Stimulated activated CD8-positive, alpha-beta memory T cell treated with anti-CD3 and anti-CD28 coated beads, Interleukin-2, amount 100 ng/mL, for 1 hour (primary cell): ENCODE measurements at places on chromosomes 2 and 18.

- no peak for DNase-seq
Observed at GRCh38 chr2:238457927-238458324, 31.2 kb downstream of the ASB1 start.

DNA sequence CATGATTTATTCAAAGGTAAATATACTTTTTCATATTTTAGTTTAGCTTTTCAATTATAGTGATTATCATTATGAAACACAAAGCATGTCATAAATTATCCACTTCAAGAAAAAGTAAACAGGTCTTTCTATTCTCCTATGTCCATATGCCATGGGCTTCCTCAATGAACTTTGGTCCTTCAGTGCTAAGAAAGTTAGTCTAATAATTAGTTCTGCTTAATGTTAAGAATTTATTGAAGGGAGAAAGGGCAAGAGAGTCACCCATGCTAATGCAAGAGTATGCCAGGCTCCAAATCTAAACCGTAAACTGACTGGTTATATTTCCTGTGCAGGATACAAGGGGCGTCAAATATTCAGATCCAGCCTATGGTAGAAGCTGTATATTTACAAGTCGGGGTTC is 96.2 kb downstream of the GORASP2 start:
- no peak for DNase-seq

DNA sequence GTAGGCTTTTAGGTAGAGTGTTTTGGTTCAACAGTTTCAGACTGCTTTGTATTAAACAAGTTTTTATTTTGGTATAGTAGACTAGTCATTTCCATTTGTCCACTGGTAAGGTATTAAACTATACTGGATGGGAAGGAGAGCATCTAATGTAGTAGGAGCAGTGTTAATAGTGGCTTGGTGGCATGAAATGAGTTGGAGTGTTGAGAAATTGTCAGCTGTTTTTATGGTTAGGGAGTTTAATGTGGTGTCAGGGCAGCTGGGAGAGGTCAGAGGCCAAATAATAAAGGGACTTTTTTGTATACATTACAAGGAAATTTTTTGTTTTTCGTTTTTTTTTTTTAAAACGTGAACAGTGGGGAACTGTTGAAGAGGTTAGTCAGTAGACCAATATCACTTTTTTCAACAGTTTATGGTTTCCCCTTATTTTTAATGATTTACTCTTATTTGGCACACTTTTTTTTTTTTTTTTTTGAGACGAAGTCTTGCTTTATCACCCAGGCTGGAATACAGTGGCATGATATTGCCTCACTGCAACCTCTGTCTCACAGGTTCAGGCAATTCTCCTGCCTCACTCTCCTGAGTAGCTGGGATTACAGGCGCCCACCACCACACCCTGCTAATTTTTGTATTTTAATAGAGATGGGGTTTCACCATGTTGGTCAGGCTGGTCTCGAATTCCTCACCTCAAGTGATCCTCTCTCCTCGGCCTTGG is 21.2 kb downstream of the ACTR3 start:
- no peak for DNase-seq

GRCh38 chr2:204791230-204791629 is 246.0 kb downstream of the PARD3B start:
- DNase-seq = no peak

GRCh38 chr2:172427990-172428831 is 825 bp downstream of the ITGA6 start:
- no peak for DNase-seq

DNA sequence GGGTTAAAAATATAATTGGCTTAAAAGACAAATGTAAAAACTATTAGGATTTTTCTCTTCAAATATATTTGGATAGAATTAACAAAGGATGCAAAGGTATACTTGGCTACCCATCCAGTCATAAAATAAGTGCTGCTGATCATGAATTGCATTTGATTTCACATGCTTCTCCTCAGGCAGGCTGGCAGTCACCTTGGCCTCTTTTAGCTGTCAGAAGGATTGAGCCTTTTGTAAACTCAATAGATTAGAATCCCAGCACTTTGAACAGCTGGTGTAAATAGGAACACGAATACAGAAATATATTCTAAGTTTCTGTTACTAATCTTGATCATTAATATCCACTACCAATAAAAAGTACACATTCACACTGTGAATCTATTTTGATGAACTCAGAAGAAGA is 169.4 kb upstream of the UNC80 start:
- DNase-seq = no peak

DNA sequence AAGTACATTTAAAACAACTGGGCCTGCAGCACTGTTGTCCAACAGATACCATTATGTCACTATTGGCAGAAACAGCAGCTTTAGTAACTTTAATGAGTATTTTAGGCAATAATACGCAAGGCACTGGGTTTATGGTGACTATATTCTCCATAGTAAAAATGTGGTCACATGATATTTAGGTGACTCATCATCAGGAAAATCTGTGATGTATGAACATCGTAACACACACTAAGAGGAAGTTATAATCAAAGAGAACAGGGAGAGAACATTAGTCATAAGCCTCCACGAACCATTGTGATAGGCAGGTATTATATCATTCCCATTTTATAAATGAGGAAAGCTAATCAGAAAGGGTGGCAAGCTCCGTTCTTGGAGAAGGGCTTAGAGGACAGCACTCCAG is 36.9 kb downstream of the RAPH1 start:
- DNase-seq = no peak

DNA sequence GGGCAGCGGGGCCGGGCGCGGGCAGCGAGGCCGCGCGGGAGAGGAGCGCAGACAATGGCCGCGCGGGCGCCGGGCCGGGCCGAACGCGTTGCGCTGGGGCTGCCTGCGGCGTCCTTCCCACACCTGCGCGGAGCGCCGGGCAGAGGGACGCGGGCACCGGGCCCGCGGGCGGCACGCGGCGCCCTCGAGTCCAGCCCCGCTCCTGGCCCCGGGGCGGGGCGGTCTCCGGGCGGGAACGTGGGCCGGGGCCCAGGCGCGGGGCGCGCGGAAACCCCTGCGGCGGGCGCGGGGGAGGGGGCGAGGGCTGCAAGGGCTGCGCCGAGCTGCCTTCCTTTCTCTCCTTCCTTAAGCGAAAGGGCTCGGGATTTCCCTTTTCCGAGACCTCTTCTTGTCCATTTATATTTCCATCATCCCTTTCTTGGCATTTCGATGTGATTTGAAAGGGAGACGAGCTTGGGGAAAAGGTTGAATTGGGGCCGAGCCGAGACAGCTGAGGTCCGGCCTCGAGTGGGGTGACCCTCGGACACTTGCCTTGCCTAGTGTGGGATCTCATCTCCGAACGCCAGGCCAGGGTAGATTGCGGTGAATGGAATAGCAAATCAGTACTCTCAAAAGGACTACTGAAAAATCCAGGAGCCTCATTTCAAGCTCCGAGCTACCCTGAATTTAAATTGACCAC is 676 bp downstream of the KLHL23 start:
- no peak for DNase-seq

- no peak for DNase-seq
Observed at GRCh38 chr2:33513480-33513879, 37.0 kb downstream of the RASGRP3 start.

- no peak for DNase-seq
Observed at GRCh38 chr2:107466241-107466640, 360.5 kb upstream of the RGPD4 start.
